Immature natural killer cell (primary cell): ENCODE measurements at places on chromosomes 3 and 15. TPM values are rescaled to one million over a fixed set of nuclear protein-coding genes. Genes with fewer than 3 reads are reported as not detected.
A peak's percentile ranks its signal among the peaks of the same experiment; 100 is the strongest.

GRCh38 chr3:127013758-127014535 is 31.0 kb downstream of the PLXNA1 start:
- DNase-seq = no peak

DNA sequence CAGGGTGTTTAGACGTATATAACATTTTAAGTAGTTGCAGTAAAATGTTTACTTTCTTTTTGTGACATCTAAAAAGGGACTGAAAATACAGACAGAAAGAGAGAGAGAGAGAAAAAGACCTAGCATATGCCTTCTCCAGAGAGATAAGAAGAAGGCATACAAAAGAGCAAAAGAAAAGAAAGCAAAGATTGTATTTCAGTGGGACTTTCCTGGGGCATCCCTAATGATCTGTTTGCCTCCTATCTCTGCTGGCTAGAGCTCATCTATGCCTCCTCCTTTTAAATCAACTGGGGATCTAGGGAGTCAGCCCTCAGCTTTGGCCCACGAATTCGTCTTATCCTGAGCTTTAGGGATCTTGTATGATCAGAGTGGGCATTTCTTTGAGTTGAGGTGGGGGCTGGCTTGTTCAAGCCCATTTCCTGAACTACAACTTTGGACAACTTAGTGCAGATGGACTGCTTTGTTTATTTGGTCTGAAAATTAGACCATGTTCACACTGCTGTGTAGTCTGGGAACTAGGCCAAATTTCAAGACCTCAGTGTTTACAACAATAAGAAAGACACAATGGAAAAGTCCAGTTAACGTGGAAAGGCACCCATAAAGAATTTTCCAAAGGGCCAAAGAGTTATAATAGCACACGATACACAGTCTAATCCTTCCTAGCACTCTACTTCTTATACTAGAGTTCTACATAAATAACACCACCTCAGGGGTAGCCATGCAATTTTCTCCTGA is 61.0 kb downstream of the ATP8B4 start:
- no peak for DNase-seq

DNA sequence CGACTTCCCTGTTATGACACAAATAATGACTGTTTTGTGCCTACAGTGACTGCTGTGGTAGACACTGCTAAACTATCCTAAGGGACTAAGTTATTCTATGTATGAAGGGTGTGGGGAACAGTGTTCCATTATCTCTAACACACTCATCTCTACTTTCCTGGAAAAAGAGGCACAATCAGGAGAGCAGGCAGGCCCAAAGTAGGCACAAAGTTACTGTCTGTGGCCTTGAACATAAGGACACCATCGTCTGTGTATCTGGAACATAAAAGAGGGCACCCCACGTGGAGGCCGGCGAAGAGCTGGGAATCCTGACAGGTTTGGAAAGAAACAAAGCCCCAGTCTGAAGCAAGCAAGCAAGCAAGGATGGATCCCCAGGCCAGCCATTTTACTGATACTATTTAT is 1.5 kb downstream of the ABCC5 start:
- DNase-seq = no peak

- no peak for DNase-seq
Measured at GRCh38 chr15:79185199-79185598, 94.6 kb upstream of the RASGRF1 start.

- DNase-seq = no peak
Measured at GRCh38 chr3:43870120-43870519, 179.4 kb downstream of the ABHD5 start.

DNA sequence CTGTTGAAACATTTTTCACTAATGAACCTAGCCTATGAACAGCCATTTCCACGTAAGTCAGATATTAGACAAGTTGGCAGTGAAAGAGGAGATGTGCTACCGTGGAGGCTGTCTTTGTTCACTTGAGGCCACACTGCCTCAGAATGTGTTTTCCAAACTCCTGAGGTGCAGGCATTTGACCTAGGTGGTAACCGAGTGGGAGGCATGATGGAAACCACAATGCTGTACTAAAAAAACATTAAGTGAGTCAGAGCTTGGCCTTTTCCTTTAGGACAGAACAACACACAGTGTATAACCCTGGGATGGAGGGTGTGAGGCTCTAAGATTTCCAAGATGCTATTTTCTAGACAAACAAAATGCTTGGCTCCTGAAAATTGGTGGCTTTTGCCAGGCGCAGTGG is 406.3 kb downstream of the SOX2 start:
- no peak for DNase-seq

DNA sequence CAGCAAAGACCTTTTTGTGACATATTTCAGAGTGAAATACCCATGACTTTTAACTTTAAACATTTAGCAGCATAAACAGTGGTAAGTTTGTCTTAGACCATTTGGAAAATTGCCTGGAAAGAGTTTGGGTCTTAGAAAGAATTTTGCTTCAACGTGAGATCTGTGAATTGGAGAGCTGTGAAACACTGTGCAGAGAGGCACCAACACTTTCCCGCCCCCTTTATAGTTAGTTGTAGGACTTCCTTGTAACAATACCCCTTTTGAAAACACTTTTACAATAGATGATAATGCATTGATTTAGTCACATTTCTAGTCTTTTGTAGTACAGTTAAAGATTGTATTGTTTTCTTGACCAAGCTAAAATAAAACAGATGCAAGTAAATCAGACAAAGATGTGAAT is 43.5 kb upstream of the MBNL1 start:
- no peak for DNase-seq

GRCh38 chr3:26721047-26721446 is 98.5 kb downstream of the LRRC3B start:
- no peak for DNase-seq

DNA sequence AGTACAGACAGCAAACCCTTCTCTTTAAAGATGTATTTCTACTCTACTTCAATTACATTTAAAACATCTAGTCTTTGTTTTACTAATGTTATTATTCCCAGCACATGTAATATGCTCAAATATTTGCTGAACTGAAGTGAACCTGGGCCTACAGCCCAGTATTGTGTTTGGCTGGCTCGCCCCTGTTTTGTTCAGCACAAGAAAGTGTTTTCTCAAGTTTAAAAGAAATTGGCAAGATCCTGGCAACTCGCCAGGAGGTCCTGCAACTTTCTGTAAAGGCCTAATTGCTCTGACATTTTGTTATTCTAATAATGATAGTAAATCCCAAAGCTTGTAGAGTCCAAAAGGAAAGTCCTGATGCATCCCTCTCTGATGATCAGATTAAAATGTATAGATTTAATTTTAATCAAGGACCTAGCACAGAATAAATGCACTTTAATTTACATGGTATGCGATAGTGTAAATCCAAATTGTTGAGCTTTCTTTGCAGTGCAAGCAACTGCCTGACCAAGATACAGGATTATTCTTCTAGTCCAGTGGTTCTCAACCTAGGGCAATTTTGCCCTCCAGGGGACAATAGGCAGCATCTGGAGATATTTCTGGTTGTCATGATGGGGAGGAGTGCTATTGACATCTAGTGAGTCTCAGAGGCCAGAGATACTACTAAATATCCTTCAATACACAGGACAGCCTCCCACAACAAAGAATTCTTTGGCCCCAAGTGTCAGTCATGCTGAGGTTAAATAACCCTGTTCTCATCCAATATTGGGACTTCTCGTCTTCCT is 35.7 kb upstream of the TMOD3 start:
- DNase-seq = no peak

- no peak for DNase-seq
Measured at GRCh38 chr3:156602424-156602823, 47.5 kb upstream of the SSR3 start.

DNA sequence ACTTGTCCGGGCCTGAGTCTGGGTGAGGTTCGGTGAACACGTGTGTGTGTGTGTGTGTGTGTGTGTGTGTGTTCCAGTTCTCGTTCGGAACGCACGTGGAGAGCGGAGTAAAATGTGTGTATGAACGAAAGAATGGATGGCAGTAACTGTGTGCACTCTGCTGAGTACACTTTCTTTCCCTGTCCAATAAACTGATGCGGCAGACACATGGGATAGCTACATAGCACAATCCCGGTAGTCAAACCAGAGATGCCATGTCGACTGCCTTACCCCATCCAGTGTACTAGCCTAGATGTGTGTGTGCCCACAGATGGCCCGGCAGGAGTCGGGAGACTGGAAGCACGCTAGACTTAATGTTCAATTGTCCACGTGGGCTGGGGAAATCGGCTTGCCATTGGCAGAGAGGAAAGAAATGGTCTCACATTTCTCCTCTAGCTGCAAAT is 507 bp upstream of the GOLIM4 start:
- no peak for DNase-seq

DNA sequence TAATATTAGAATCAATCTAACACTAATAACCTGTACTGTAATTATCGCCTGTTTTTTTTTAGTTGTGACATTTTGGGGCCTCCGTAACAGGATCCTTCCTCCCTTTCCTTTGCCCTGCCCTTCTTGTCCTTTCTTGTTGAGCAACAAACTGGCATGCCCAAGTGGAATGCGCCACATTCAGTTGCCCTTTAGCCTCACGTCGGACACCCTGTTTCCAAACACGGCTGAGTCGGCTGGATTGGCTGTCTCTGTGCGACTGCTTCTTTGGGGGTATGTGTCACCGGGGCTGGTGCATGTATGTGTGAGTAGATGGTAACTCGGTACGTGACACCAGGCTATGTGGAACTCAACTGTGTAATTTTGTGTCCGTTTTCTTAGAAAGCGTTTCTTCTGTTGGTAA is 24.1 kb downstream of the TRAK1 start:
- no peak for DNase-seq

- DNase-seq = no peak
Measured at GRCh38 chr3:109195815-109196214, 59.3 kb downstream of the C3orf85 start.

DNA sequence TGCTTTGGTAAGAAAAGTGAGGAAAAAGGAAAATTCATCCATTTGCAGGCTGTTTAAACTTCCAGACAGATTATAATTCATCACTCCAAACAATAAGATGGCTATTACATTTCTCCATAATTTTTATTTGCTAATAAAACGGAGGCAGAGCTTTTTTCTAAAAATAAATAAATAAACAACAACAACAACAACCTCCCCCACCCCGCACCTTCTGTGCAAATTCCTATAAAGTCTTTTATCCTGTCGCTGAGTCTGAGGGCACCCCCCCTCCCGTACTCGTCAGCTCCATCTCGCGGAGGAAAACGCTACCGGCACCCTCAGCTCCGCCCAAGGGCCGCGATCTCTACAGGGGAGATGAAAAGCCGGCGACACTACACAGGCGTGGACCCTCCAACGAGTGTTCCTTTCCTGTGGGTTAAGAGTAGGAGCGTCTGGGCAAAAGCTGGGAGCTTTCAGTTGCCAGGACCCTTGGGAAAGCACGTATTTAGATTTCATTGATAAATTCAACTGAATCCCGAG is 1.0 kb upstream of the ATP1B3 start:
- DNase-seq = peak; percentile 76

DNA sequence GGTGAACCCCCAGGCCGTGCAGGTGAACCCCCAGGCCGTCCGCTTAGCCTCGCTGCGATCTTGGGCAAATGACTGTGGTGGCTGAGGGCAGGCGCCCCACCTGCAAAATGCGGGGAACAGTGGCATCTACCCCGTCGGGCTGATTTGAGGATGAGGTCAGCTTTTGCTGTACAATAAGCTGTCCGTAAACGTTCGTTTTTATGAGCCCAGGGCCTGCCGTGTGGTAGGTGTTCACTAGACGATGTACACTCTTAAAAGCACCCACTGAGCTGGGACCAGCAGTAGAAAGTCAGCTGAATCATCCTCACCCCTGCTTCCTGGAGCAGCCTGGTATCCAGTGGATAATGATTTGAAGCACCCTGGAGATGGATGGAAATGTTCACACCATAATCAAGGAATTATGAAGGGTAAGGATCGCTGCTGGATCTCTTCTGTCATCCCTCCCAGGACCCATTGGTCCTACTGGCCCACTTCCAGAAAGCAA is 943 bp upstream of the PCSK6 start:
- no peak for DNase-seq

DNA sequence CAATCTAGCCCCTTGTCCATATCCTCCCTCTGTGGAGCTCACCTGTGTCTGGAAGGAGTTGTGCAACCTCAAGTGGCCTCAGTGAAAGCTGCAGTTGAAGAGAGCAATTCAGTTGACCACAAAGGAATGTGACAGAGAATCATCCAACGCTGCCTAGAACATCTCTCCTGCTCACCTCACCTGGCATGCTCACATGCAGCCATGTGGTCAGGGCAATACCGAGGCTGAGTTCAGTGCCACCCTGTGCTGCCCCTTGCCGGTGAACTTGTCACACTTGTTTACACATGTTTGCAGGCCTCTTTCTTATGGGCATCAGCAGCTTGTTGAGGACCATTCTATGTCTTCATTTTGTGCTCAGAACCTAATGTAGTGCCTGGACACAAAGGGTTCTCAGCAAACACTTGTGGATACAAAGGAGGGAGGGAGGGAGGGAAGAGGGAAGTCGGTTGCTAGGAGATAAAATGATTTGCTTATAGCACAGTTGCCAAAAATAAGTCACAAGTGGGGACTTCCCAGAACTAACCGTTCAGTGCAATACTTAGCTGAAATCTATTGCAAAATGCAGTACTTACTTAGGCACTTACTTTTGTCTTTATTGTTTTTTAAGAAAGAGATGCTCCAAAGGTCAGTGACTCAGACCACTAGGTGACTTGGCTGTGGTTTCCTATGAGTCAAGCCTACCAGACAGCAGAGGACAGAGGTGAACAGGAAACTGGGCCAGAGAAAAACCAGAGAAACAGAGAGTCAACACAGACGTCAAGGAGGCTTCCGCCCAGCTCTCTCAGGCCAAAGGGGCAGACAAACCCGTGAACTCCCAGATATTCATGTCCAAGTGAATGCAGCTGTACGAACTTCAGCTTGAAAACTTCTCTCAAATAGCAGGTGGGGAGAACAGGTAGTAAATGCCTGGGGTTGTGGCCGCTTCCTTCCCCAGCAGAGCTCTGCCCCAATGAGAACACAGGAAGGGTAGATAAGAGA is 227.8 kb upstream of the CTNNB1 start:
- DNase-seq = peak; percentile 54

- no peak for DNase-seq
Measured at GRCh38 chr3:123080864-123081562, 14.2 kb downstream of the PDIA5 start.

- no peak for DNase-seq
Measured at GRCh38 chr3:153252963-153253362, 90.9 kb downstream of the RAP2B start.

DNA sequence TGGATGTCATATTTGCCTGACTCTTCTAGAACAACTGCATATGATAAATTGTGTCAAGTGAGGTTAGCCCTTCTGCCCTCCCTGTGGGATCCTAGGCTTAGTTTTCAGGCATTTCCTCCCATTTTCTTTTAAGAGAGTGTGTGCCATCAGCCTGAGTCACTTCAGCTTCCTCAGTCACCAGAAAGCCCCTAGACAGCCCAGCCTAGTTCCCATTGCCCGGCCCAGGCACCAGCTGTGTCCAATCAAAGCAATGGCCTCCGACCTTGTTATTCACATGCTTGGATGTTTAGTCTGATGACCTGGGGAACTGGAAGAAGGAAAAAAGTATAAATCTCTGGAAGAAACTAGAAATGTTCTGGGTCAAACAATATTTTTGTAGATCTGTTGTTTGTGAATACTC is 221.9 kb upstream of the LRIG1 start:
- DNase-seq = no peak

- no peak for DNase-seq
Measured at GRCh38 chr15:42933886-42934667, 13.5 kb upstream of the TTBK2 start.

Gene HERC2
- 4.8 TPM for polyA plus RNA-seq

Gene HEG1
- 4.9 TPM for polyA plus RNA-seq

Gene FRG2C
- polyA plus RNA-seq = not detected

Gene INSYN1
- polyA plus RNA-seq = not detected
